Smooth muscle cell of bladder (primary cell): ENCODE measurements at places on chromosomes 6 and 20. TPM values are rescaled to one million over a fixed set of nuclear protein-coding genes. Genes with fewer than 3 reads are reported as not detected.

Gene IMPG1
- total RNA-seq, result not detected in 2 replicates

Gene PANK2
- total RNA-seq, result 43.9 and 52.4 TPM in 2 replicates

Gene DEFB124
- not detected in 2 replicates for total RNA-seq

Gene CDSN
- under 0.01 TPM in 1 of 2 replicates, not detected in the other for total RNA-seq

Gene PLCG1
- 51.6 and 60.9 TPM in 2 replicates for total RNA-seq

Gene TULP1
- total RNA-seq, result not detected in 2 replicates

Gene FBXO5
- 2.8 and 3.8 TPM in 2 replicates for total RNA-seq

Gene WTAP
- total RNA-seq, result 112 and 146 TPM in 2 replicates

Gene APOBEC2
- total RNA-seq, result not detected in 2 replicates

Gene RNF182
- 0.18 and 0.28 TPM in 2 replicates for total RNA-seq

Gene BMP6
- 29.0 and 70.7 TPM in 2 replicates for total RNA-seq

Gene OR2J3
- total RNA-seq, result not detected in 2 replicates

Gene LY6G5B
- total RNA-seq, result 2.1 and 2.6 TPM in 2 replicates

Gene ALDH8A1
- total RNA-seq, result 0.28 and 0.46 TPM in 2 replicates

Gene DUSP15
- 0.14 TPM in 1 of 2 replicates, not detected in the other for total RNA-seq

Gene MAPK13
- total RNA-seq, result 5.7 and 8.1 TPM in 2 replicates

Gene STMND1
- not detected in 2 replicates for total RNA-seq

Gene SCRT2
- total RNA-seq, result not detected in 2 replicates

Gene PXMP4
- 5.4 and 5.7 TPM in 2 replicates for total RNA-seq

Gene RPS6KA2
- total RNA-seq, result 61.8 and 109 TPM in 2 replicates

Gene C6orf58
- total RNA-seq, result under 0.01 and 0.09 TPM in 2 replicates

Gene KCNK16
- not detected in 2 replicates for total RNA-seq

Gene UNC5CL
- total RNA-seq, result under 0.01 and 0.09 TPM in 2 replicates

Gene MUC22
- total RNA-seq, result not detected in 2 replicates

Gene KCNK15
- total RNA-seq, result 0.28 and 0.83 TPM in 2 replicates

Gene PTP4A1
- 39.0 and 52.9 TPM in 2 replicates for total RNA-seq

Gene SYCP2
- total RNA-seq, result 0.37 and 0.57 TPM in 2 replicates

Gene SALL4
- 0.28 and 0.43 TPM in 2 replicates for total RNA-seq

Gene CENPQ
- 2.9 and 4.0 TPM in 2 replicates for total RNA-seq

Gene LHFPL5
- total RNA-seq, result not detected in 2 replicates

Gene LRRN4
- total RNA-seq, result under 0.01 TPM in 1 of 2 replicates, not detected in the other

Gene BPIFB4
- total RNA-seq, result not detected in 2 replicates

Gene NT5E
- total RNA-seq, result 235 and 363 TPM in 2 replicates

Gene NKX2-4
- total RNA-seq, result not detected in 2 replicates

Gene ULBP2
- total RNA-seq, result 2.6 and 2.7 TPM in 2 replicates

Gene SYS1
- 18.6 and 28.5 TPM in 2 replicates for total RNA-seq

Gene FOXA2
- under 0.01 TPM in 1 of 2 replicates, not detected in the other for total RNA-seq

Gene RAD21L1
- total RNA-seq, result 0.14 and 0.18 TPM in 2 replicates

Gene ENPP5
- 0.46 and 0.85 TPM in 2 replicates for total RNA-seq

Gene ADGRF1
- total RNA-seq, result not detected in 2 replicates

Gene GCNT2
- total RNA-seq, result under 0.01 TPM in 1 of 2 replicates, not detected in the other

Gene PROKR2
- total RNA-seq, result not detected in 2 replicates

Gene GLP1R
- total RNA-seq, result not detected in 2 replicates

Gene WFDC2
- not detected in 2 replicates for total RNA-seq

Gene CST3
- total RNA-seq, result 114 and 136 TPM in 2 replicates

Gene MMP24
- 0.14 and 0.37 TPM in 2 replicates for total RNA-seq

Gene RAMACL
- total RNA-seq, result 1.3 and 4.1 TPM in 2 replicates

Gene MCCD1
- not detected in 2 replicates for total RNA-seq

Gene ACSS1
- total RNA-seq, result 3.6 and 5.5 TPM in 2 replicates

Gene OLIG3
- total RNA-seq, result not detected in 2 replicates
